ENCODE measurements at places on chromosomes 4 and X.

DNA sequence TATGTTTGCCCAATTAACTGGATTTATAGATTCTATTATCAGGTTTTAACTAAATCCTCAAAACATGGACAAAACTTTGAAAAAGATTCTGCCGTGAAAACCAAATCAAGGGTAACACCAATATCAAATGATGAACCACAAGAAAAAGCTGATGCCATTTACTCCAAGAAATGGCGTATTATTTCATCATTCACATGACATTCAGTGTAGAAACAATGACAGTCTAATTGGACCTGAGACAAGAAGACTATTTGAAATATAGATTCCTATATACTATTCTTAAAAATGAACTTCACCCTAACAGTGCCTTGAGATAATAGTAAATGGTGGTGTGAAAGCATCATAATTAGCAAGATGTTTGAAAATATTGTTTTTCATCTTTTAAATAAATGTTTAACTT lies 4.8 kb downstream of the SLC25A31 start:
- no peak for DNase-seq

GRCh38 chrX:36334572-36334971 lies 415.0 kb downstream of the CFAP47 start:
- no peak for DNase-seq

DNA sequence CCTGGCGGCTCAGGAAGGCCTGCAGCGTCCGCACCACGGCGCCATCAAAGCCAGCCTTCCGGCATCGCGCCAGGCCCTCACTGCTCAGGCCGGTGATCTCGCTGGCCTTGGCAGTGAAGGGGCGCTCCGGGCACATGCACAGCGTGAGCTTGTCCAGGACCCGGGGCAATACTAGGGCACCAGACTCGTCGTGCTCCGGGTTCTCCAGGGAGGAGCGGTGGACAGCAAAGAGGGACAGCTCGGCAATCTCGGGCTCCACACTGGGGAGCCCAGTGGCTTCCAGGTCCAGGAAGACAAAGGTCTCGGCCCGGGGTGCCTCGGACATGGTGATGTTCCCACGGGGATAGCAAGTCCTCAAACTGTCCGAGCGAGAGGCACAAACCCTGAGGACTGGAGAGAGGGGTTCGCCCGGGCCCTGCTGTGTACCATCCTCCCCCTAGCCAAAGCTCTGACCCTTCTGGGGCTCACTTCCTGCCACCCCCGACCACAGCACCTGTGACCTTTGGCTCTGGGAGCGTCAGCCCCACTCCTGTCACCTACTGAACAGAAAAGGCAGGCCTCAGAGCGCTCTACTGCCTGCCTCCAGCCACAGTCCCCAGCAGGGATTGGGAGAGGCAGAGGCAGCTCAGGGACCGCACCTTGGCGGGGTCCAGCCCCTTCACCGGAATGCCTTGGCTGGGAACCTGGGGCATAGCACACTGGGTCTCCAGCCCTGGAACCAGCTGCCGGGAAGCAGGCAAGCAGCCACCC lies 575 bp downstream of the TREX2 start:
- DNase-seq, result no peak

DNA sequence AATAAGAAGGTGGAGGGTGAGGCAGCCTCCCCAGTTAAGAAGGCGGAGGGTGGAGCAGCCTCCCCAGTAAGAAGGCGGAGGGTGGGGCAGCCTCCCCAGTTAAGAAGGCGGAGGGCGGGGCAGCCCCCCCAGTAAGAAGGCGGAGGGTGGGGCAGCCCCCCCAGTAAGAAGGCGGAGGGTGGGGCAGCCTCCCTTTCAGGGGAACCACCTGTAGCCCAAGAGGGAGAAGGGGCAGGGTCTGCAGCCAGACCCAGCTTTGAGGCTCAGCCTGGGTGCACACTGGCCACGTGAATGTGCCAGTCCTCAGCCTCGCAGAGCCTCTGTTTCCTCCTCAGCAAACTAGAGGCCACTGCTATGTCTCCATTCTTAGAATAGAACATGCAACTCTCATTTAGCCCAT lies 52.6 kb downstream of the HMX1 start:
- DNase-seq, result no peak

GRCh38 chrX:6778544-6779503 lies 243.9 kb upstream of the VCX3A start:
- no peak for DNase-seq

GRCh38 chr4:30601070-30601865 lies 118.9 kb upstream of the PCDH7 start:
- no peak for DNase-seq

GRCh38 chr4:10007436-10007740 lies 13.9 kb downstream of the SLC2A9 start:
- DNase-seq, result no peak

DNA sequence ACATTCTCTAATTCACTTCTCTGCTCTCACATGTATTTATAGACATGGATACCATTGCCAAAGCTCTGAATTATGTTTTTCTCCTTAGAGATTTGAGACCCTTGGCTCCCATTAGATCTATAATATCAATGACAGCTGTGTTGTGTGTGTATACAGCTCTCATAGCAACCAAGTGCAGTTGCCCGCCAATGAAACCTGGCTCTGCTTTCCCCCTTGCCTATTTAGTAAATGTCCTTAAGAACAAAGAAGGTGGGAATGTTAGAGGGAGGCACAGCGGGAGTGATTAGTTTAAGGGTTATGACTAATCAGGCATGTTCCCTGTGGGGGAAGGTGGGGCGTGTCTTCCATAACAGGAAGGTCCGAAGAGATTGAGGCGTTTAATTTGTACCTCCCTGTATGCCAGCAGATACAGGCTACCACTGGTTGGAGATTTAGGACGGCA lies 100.5 kb upstream of the TBC1D9 start:
- DNase-seq, result peak; percentile 45

GRCh38 chr4:154640999-154641398 lies 28.5 kb upstream of the FGG start:
- no peak for DNase-seq

- no peak for DNase-seq
Measured at GRCh38 chrX:29913647-29914046, 301.7 kb upstream of the MAGEB2 start.

GRCh38 chrX:136899221-136899620 lies 18.7 kb upstream of the RBMX start:
- DNase-seq, result no peak

DNA sequence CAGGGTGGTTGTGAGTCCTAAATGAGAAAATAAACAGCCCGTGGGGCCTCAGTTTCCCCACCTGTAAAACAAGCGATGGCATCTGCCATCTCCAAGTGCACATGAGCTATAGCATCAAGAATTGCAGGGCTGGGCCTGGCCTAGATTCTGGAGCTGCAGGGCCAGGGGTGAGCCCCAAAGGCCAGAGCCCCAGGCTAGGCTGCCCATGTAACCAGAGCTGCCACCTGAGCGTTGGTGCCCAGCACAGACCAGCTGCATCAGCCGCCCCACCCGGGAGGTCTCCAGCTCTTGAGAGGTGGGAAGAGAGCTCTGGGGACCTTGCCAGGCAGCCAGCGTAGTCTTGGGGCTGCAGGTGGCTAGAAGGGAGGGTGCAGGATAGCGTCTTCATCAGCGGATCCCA lies 27.0 kb upstream of the GPR78 start:
- DNase-seq, result no peak

DNA sequence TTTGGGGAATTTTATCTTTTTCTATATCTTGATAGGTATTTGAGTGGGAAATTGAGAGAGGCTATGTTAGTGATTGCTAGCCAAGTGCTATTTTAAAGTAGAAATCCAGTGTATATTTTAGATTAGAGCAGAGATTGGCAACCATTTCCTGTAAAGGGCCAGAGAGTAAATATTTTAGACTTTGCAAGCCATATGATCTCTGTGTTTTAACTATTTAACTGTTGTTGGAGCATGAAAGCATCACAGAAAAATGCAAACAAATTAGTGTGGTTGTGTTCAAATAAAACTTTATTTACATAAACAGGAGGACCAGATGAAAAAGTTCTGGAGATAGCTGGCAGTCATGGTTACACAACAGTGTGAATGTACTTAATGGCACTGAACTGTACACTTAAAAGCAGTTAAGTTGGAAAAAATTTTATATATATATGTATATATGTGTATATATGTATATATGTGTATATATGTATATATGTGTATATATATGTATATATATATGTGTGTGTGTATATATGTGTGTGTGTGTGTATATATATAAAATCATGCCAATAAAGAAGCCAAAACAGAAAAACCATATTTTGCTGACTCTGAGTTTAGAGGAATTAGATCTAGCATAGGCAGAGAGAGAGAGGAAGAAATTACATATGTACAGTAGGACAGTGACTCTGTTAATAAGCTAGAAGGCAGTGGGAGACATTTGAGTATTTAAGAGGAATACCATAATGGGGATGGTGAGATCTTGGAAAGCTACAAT lies 83.4 kb downstream of the TMEM164 start:
- DNase-seq, result no peak

DNA sequence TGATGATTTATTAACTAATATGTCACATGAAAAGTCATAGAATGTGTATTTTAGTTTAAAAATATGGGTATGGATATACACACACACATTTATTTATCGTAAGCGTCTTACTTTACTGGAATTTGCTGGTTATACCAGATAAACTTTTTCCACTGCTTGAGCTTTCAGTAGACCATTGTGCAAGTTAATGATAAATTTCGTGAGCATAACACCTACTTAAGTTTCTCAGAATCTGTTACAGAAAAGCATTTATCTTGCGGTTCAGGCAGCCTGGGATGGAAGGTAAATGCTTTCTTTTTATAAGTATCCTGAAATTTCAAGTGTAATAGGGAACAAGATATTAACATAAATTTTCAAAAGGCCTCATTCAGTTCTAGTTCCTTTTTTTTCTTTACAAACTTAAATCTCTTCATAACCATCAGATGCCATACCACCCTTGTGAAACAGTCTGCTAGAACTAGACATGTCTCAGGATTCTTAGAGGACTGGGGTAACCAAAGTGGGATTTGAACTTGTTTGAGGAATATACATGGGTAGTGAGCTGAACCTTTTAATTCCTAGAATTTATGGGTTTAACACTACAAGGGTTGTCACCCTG lies 27.7 kb downstream of the ATP7A start:
- DNase-seq, result no peak

- DNase-seq, result no peak
Measured at GRCh38 chrX:57675320-57675719, 4.7 kb downstream of the NLRP2B start.

GRCh38 chrX:55342533-55343501 lies 78.1 kb upstream of the PAGE3 start:
- DNase-seq, result peak; percentile 9

DNA sequence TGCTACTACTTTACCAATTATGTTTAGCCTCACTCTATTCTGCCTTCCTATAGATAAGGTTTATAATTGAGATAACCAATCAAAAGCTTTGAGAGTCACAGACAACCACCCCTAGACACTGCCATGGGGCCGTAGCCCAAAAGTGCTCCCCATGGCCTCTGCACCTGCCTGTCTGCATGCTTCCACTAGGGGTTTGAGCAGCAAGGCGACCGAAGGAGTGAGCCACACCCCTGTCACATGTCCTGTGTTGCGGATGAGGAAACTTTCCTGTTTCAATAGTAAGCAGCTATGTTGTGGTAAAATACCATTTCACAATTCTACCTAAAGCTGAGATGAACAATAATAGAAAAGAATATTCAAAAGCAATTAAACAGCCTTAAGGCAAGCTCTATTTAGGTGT lies 856.0 kb upstream of the FRG1 start:
- no peak for DNase-seq

DNA sequence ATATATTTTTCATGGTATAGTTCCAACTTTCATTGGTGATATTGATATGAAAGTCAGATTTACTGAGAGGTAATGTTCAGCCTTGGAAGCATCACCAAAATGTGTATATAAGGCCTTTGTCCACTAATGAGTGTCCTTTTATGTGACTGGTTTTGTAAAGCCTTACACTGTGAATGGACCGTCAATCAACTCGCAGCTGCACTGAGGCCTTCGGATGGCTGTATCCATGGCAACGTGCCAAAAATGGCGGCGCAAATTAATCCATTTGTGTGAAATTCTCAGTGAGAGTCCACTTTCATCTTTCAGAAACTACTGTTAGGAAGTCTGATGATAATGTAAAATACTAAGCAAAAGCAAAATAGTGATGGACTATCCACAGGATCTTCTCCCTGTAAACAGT lies 131.7 kb downstream of the SPCS3 start:
- DNase-seq, result peak; percentile 55

DNA sequence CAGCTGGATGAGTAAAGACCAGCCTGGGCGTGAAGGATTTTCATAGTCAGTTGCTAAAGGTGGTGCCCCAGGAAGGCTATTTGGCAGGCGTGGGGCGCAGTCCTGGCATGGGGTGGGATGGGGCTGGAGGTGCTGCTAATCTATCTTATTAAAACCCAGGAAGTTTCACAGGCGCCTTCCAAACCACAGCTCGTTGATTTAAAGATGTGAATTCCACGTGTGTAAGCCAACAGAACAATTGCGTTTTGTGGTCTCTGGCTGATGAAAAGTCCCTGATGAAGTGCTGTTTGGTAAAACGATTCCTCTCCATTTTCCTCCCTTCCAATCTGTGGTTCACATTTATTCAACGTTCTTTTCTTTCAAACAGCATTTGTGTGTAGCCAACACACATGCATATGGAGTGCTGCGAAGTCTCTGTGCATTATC lies 105.0 kb downstream of the TBL1X start:
- DNase-seq, result no peak

GRCh38 chr4:183413234-183414200 lies 30.9 kb upstream of the CDKN2AIP start:
- no peak for DNase-seq

DNA sequence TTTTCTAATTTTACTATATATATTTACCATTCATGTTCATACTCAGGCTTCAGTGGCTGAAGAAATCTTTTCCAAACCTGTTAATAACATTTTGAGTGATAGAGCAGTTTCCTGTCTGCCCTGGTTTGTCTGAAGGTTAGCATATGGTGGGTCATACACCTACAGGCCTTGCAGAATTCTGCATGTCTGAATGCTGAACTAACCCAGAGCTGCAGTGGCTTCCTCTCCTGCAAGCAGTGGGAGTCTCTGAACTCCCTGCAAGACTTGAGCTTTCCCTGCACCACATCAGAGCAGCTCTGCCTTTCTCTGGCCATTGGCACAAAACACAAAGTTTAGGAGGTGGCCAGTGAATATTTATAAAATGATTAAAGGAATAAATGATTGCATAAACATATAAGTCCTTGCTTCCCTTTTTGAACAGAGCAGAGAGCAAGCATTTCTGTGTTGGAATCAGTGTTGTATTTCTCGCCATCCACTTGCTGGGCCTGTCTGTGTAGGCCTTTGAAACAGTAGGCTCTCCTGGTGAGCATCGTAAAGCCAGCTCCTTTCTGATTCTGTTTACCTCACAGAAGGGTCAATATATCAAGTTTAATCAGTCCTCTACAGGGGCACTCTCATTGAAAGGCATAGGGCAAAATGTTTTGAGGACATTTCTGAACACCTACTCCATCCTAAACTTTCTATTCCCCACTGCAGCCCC lies 15.0 kb upstream of the UNC5C start:
- no peak for DNase-seq

- DNase-seq, result no peak
Measured at GRCh38 chr4:8656185-8656517, 63.6 kb downstream of the CPZ start.

DNA sequence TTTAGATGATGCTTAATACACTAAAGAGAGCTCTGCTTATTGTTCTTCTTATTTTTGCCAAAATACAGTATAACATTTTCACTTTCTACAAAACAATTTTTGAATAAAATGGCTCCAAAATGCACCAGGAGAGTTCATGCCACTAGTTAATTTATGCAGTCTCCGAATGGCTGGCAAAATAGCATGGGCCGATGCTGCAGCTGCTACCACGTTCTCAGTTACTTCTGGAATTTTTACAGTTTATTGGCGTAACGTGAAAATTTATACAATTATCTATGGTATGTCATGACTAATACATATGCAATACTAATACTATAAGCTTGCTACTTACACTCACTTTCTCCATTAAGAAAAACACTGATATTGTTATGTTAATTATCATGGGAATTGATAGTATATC lies 16.5 kb downstream of the KLHL13 start:
- no peak for DNase-seq
